Activated CD4-positive, CD25-positive, alpha-beta regulatory T cell treated with anti-CD3 and anti-CD28 coated beads, Interleukin-2, amount 50 U/mL, for 24 hours (primary cell): ENCODE measurements at places on chromosomes 7 and 10.
A peak's percentile ranks its signal among the peaks of the same experiment; 100 is the strongest.

DNA sequence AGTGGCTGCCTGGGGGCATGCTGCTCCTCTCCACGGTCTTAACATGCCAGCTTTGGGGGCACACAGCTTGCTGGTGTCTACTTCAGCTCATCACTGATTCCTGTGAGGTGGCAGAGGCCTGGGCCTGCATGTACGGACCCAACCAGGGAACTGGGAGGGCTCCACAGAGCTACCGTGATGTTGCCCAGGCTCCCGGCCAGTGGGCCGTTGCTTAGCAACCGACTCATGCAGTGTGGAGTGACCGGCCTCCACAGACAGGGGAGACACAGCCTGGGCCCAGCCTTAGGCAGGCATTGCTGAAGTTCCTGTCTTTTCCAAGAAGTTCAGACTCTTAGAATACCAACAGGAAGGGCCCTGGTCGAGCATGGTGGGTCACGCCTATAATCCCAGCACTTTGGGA is 25.8 kb upstream of the SH2B2 start:
- no peak for ATAC-seq

- ATAC-seq: no peak
These were observed 32.3 kb upstream of the FAM204A start for GRCh38 chr10:118374404-118374803.

DNA sequence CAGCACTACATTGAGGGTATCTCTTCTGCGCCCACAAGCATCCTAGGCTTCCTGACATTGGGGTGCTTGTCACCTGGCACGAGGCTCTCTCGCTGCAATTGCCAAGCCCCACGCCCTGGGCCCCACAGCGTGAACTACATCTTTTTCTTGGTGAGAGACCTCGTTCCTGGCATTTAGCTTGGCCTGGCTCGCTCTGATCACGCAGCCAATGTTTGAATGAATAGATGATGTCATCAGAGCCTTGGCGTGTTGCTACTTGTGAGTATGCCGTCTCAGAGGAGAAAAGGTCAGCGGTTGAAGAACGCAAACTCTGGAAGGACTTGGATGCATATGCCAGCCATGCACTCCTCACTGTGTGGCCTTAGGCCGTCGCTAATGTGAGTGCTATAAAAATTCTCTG is 150.2 kb upstream of the AUTS2 start:
- ATAC-seq: no peak

GRCh38 chr7:134707663-134708378 is 61.2 kb downstream of the BPGM start:
- ATAC-seq: no peak

DNA sequence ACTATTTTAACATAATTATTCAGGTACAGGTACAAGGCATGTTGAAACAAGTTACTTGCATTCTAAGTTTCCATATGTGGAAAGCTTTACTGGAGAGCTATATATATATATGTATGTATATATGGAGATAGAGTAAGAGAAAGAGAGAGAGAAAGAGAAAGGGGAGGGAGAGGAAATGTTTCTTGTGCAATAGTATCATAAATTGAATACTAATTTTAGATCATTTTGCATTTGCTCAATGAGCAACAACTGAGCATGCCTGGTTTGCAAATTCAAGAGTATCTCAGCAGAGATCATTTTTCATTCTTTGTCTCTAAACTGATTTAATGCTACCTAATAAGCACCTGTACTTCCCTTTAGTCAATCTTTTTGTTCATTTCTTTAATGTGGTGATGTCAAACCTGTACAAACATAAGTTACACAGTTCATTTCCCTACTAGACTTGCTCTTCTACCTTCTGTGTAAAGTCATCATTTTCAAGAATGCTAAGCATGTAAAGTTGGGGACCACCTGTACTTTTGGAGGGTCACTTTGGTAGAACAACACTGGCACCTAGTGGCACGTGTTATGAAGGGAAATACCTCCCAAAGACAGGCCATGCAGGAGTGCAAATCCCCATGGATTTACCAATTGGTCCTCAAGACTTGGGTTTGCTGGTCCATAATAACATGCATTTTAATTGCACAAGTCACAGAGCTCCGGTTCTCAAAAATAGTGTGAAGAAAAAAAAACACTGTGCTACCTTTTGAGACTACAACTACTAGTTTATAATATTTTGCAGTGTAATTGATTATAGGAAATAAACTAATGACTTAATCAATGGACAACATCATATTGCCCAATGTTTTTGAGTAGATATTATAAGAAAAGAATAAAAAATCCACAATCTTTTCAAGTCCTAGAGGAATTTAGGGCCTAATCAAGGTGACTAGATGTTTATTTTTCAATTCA is 431.2 kb upstream of the IGFBP3 start:
- no peak for ATAC-seq

GRCh38 chr7:428387-428786 is 91.3 kb downstream of the PDGFA start:
- ATAC-seq: no peak

DNA sequence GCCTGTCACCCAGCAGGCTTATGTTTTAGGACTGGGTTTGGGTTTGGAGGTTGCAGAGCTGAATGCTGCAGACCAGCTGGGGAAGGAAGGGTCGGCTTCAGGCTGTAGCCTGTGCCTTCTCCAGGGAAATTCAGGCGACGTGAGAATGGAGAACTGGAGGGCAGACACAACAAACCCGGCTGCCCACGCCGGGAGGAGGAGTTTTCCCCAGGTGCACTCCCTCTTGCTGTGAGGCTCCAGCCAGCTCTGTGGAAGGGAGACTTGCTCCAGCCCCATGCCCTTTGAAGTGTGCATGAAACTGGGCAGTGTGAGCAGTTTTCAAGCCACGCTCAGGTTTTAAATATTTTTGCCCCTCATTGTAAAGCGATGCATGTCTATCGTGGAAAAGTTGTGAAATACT is 279.1 kb downstream of the CCSER2 start:
- ATAC-seq: no peak

- ATAC-seq: no peak
These were observed 1.9 kb downstream of the FZD1 start for GRCh38 chr7:91266067-91266688.

GRCh38 chr7:106570146-106570545 is 90.8 kb downstream of the CCDC71L start:
- no peak for ATAC-seq

DNA sequence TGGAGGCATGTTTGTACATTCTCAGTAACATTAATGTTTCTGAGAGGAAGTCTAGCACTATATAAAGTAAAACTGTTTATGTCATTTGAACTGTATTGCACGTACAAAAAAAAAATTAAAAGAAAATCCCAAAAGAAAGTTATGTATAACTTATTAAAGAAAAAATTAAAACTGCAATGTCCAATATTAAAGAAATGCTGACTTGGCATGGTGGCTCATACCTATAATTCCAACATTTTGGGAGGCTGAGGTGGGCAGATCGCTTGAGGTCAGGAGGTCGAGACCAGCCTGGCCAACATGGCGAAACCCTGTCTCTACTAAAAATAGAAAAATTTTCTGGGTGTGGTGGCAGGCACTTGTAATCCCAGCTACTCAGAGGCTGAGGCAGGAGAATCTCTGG is 178.7 kb upstream of the VIPR2 start:
- ATAC-seq: no peak

- ATAC-seq: no peak
These were observed 105.4 kb downstream of the EPDR1 start for GRCh38 chr7:38025815-38026214.

DNA sequence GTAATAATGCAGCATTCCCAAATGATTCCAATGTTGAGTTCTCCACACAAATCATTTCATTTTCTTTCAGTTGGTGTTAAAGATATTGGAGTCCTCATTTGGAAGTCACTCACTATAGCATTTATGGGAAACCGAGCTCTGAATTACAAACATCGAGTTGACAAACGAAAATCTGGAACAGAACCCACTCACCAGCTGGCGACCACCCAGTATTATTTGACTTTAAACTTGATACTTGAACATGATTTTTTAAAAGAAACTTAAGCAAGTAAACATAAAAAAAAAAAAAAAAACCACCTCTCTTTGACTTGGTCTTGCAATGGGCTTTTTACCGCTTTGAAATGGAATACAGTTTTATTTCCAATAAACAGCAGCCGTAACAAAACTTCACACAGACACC is 576.6 kb upstream of the C7orf33 start:
- no peak for ATAC-seq

GRCh38 chr10:92834986-92835385 is 13.3 kb upstream of the EXOC6 start:
- ATAC-seq: no peak

DNA sequence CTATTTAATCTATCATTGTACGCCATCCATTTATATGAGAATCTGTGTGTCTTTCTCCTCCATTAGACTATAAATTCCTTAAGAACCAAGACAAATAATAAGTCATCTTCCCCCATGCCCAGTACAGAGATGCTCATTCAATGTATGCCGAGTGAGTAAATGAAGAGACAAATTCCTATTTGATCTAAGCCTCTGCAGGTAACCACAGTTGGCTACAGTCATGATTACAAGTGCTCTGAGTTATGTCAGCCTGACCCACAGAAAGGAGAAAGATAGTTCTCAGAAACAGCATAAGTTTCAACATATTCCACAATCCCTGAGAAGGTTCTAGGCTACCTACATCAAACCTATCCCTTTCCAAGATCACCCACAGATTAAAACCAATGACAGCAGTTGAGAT is 46.1 kb downstream of the MPP7 start:
- no peak for ATAC-seq

- no peak for ATAC-seq
These were observed 192.6 kb downstream of the KLF6 start for GRCh38 chr10:3592424-3592823.

DNA sequence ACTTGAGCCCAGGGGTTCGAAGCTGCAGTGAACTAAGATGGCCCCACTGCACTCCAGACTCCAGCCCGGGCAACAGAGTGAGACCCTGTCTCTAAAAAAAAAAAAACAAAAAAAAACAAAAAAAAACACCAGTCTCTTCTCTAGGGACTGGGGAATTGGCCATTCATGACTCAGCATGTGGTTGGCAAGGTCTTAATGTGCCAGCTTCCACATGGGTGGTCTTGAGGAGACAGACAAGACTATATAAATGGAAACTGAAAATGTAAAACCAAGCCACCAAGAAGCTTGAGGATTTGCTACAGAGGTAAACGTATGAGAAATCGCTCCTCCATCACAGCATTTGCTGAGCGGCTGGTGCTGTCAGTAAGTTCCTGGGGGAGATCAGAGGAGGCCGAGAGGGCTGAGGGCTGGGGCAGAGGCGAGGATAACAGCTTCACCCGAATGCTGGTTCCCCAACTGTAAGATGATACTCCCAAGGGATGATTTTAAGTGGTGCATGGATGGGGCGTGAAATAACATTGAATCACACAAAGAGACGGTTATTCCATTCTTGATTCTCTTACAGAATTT is 128.7 kb downstream of the C10orf105 start:
- no peak for ATAC-seq

GRCh38 chr10:49368256-49368655 is 27.6 kb downstream of the DRGX start:
- no peak for ATAC-seq

- ATAC-seq: peak; percentile 58
These were observed 48.3 kb downstream of the ZNF783 start for GRCh38 chr7:149310113-149310836.
